ENCODE measurements at places on chromosomes 7 and 10.
A peak's percentile ranks its signal among the peaks of the same experiment; 100 is the strongest.

- DNase-seq = peak; percentile 86
These were observed 58.6 kb upstream of the EBF3 start for GRCh38 chr10:130022511-130023299.

GRCh38 chr7:79451580-79451979 lies 1.9 kb downstream of the MAGI2 start:
- DNase-seq = no peak

DNA sequence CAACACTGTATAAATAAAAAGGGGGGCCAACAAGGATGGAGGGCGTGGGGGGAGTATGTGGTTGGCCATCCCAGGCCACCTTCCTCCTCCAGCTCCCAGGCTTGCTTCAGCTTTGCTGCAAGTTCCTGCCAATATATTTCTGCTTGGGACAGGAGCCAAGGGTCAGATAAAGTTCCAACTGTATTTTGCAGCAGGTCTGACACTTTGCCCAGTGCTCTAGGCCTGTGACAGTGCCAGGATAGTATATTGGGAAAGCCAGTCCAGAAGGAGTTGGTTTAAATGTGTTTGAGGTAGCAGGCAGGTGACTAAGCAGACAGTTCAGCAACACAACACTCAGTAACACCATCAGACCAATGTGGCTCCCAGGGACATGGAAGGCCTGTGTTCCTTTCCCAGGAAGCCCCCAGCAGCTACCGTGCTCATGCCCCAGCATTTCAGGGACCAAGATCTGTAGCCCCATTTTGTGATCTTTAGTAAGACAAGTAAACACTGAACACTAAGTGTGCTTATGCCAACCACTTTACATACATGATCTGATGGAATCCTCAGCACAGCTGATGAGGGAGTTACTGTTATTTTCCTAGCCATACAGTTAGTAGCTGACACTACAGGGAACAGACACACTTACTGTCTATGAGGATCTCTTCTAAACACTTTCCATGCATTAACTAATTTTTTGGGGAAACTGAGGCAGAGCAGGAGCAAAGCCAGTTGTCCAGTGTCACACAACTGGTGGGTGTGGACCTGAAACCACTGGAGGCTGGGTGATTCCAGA lies 38.9 kb downstream of the DNAJB12 start:
- DNase-seq = no peak

- DNase-seq = no peak
These were observed 63.2 kb downstream of the PARP12 start for GRCh38 chr7:139999516-139999915.

DNA sequence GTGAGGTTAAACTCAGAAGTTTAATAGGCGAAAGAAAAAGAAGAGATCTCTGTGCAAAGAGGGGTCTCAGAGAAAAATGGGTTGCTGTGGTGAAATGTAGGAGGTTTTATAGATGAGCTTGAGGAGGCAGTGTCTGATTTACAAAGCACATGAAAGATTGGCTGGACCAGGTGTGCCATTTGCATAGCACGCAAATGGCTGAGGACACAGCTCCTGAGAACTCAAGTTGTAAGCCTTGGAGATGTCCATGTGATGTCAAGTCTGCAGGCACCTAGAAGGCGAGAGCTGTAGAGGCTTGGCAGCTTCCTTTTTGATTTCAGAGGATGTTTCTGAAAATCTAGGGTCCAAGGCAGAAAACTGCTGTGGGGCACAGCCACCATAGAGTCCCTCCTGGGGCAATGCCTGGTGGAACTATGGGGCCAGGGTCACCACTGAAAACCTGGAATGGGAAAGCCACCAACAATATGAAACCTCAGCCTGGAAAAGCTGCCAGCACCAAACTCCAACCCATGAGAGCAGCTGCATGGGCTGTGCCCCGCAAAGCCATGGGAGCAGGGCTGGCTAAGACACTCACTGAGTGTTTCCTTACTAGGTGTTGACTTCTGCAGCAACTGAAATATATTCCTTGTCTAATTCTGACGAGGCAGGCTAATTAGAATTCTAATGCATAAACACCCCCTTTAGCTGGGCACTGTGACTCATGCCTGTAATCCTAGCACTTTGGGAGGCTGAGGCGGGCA lies 96.9 kb upstream of the TNS3 start:
- DNase-seq = no peak

GRCh38 chr10:92550924-92551323 lies 23.0 kb downstream of the IDE start:
- no peak for DNase-seq

DNA sequence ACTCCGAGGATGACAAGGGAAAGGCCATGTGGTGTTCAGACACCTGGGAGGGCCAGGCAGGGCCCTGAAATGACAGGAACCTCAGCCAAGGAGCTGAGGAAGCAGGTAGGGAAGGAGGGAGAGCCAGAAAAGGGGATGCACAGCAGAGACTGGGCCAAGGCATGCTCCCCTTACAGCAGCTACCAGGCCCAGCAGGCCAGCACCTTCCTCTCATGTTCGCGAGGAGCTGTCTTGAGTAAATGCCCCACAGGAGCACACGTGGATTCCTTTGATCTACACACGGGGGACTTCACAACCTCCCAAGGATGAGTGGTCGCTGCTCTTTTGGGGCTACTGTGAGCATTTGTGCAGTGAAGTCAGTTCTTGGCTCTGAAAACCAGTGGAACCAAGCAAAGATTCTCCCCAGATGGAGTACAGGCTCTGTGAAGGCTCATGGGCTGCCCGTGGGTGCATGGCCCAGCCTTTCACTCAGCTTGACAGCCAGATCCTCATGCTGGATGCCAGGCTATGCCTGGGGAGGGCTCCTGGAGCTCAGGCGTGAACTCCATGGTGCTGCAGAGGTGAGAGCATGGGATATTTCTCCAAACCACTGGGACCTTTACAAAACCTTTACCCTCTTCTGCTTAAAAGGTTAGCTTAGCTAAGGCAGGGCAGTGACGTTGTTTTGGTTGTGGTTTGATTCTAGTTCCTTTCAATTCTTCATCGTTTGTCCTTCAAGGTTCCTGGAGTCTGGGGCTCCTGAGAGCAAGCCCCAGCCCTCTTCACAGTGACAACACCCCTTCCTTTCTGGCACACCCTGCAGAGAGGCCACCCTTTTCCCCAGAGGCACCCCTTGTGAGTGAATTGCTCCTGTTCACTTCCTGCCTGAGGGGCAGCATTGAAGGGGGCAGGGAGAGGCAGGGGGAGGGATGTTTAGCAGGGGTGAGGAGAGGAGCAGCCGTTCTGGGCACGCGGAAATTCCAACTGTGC lies 74.2 kb upstream of the ZPBP start:
- no peak for DNase-seq

DNA sequence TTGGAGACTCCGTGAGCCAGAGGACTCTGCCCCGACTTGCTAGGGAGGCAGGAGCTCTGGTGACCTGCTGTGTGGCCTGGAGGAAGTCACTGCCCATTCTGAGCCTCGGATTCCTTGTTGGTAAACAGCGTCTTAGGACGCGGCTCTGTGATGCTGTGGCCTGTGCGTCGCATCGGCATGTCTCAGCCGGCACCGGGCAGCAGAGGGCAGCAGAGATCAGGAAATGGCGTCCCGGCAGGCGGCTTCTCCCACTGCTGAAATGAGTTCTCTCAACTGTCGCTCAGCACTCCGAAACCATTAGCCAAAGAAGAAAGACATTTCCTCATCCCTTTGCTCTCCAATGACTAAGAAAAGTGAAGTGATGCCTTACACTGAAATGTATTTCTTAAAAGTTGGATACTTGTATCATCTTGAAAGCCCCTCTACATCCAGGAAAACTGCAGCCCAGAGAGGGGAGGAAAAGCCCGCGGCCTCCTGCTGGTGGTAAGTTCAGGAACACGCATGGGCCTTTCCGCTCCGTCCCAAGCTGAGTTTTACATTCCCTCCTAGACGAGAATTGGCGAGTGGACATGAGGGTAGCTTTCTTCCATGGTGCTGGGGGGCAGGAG lies 91.7 kb downstream of the WDR11 start:
- DNase-seq = peak; percentile 42

DNA sequence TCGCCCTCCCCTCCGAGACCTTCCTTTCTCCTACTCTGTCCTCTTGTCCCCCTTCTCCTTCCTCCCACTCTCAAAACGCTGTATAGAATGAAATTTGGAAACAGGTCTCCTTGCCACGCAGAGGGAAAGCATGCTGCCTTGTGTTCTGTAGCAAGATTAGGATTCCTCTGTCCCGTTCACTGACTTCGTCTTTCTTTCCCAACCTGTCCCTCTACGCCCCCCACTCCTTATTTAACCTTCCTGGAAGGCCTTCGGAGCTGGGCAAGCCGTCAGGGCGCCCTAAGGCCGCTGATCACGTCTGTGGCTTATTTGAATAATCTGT lies 1.3 kb downstream of the HOXA9 start:
- DNase-seq = no peak

- peak; percentile 30 for DNase-seq
These were observed 144.4 kb downstream of the DYNC1I1 start for GRCh38 chr7:95916573-95917297.

- DNase-seq = no peak
These were observed 23.1 kb downstream of the ZC3HAV1 start for GRCh38 chr7:139086454-139086853.

GRCh38 chr10:118020365-118020764 lies 26.4 kb downstream of the RAB11FIP2 start:
- no peak for DNase-seq

DNA sequence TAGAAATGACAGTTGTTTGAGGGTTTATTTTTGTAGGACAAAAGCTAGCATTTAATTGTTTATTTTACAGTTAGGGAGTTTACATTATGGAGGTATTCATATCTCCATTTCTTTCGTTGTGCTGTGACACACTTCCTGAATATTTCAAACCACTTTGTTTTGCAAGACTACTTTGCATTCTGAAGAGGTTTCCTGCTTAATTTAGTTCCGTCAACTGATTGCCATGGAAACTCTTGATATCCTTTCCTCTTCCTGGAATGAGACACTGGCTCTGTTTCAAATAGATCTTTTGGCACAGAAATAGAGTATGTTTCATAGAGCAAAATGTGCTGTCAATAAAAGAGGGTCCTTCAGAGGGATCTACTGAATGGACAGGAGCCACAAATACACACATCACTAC lies 159.5 kb upstream of the AGR3 start:
- DNase-seq = peak; percentile 75

- DNase-seq = no peak
These were observed 581.7 kb downstream of the DNAJB6 start for GRCh38 chr7:157918326-157919080.

DNA sequence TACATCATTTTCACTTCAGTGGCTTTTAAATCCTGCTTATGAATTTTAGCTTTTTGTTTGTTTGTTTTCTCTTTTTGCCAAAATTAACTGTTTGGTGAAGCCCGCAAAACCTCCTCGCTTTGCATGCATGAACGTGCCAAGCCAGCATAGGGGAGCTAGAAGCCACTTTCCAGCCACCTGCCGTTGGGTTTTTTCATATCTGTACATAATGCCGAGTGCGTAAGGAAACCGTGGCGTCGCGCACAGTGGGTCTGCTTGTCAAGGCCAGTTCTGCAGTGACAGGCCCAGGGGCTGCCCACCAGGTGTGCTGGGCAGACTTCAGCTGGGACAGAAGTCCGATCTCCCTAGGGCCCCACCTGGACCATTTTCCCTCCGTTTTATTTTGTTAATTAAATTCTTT lies 41.1 kb downstream of the WIPI2 start:
- no peak for DNase-seq

DNA sequence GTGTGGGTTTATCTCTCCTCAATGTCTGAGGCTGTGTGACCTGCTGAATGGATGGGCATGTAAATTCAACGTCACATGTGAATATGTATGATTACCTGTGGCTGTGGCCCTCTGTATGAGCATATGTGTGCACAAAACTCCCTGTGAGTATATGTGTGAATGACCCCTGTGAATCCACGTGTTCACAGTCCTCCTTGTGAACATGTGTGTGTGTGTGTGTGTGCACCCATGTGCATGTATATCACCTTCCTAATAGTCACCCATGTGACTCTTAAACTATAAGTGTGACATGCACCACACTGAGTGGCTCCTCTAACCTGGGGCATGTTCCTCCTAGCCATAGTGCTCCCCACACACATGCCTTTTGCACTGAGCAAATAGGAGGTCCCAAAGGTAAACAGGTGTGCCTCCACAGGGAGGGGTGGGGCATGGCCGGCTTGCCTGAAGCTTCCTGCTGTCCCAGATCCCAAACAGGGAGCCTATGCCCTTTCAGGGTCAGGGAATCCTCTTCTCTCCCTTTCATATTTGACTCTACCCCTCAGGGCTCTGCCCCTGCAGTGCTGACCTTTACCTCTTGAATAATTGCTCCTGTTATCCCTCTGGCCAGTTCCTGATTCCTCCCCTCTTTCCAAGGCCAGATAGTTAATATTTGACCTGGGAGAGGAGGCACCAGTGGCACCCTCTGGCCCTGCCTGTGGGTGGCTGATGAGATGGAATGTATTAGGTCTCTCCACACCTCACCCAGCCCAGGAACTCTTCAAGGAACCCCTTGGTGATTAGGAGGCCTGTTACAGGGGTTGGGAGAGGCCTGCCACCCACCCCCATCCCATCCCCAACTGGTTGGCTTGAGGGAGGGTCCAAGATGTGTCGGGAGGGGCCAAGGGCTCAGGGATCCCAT lies 1.9 kb downstream of the SEMA4G start:
- DNase-seq = no peak

DNA sequence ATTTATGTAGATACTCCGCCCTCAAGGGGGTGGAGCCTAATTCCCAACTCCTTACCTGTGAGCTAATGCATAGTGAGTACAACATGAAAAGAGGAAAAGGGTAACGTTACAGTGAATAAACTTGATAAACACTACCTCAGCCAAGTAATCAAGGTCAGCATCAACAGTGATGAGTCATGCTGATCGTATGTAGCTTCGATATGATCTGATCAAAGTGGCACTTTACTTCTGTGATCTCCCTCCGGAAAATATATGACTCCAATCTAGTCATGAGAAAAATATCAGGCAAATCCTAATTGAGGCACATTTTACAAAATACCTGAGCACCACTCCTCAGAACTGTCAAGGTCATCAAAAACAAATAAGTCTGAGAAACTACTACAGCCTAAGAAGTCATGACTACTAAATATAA lies 70.4 kb downstream of the VTI1A start:
- DNase-seq = no peak

GRCh38 chr7:118059209-118059608 lies 124.8 kb upstream of the LSM8 start:
- no peak for DNase-seq

DNA sequence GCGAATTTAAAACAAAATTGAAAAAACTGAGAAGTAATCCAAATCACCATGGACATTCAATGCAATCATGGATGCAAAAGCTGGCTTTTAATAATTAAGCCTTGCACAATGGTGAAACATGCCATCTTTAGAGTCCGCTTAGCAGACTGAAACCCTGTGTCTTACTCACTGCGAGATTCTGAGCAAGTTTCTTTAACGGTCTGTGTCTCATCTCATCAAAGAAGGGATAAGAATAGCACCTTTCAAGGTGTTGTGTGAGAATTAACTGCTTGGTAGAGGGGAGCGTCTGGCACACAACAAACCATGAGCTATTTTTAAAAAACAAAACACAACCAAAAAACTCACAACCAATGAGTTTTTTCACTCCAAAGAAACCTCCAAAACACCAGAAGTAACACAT lies 21.4 kb downstream of the ACBD7 start:
- no peak for DNase-seq

DNA sequence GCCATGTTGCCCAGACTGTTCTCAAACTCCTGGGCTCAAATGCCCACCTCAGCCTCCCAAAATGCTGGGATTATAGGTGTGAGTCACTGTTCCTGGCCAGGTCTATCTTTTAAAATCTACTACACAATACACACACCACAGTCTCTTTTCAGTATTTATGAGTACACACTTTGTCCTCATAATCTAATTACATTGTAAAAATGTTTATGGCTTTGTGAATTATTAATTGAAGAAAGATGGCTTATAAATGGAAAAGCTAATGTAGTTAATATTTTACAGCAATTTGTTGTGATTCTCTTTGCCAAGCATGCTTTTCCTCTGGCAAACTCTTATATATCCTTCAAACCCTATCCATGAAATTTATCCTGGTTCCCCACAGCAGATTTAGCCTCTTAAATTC lies 22.0 kb downstream of the LAMB4 start:
- DNase-seq = no peak

All from amniotic stem cell (primary cell).